Foreskin keratinocyte (primary cell): ENCODE measurements at places on chromosomes 4 and X. TPM values are rescaled to one million over a fixed set of nuclear protein-coding genes. Genes with fewer than 3 reads are reported as not detected.

DNA sequence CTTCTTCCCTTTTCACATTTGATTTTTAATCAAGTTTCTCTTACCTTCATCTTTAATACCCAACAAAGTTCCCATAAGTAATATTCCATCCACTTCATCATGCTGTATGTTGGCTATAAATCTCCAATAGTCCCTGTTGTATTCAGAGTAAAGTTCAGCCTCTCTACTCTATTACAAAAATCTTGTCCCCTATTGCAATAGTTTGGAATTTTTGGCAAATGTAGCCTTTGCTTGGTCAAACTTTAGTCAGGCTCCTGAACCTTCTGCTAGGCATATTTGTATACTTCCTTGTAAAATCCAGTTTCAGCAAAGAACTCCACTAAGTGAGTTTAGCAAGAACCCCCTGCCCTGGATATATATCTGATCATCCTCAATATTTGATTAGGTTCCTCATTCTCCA, 54.0 kb upstream of the PACRGL start:
- no peak for DNase-seq

- DNase-seq, result no peak
These were observed 205.4 kb upstream of the GNPDA2 start for GRCh38 chr4:44931720-44932119.

The GPRASP1 gene
- total RNA-seq, result 0.46 and 0.51 TPM in 2 replicates

The SLC25A5 gene
- 351 and 441 TPM in 2 replicates for total RNA-seq
